AG10803 (cell line): ENCODE measurements at places on chromosomes 2 and 18.

- DNase-seq, result peak; percentile 57
Observed at GRCh38 chr2:67663776-67664175, 266.6 kb downstream of the ETAA1 start.

DNA sequence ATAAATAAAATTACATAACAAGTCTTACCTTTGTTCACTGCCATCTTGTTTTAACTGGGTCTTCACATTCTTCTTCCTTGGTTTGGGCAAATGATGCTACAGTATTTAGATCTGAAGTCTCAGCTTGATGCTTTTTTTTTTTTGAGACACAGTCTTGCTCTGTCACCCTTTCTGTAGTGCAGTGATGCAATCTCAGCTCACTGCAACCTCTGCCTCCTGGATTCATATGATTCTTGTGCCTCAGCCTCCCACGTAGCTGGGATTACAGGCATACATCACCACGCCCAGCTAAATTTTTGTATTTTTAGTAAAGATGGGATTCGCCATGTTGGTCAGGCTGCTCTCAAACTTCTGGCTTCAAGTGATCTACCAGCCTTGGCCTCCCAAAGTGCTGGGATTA, 53.2 kb upstream of the MAT2A start:
- peak; percentile 32 for DNase-seq

DNA sequence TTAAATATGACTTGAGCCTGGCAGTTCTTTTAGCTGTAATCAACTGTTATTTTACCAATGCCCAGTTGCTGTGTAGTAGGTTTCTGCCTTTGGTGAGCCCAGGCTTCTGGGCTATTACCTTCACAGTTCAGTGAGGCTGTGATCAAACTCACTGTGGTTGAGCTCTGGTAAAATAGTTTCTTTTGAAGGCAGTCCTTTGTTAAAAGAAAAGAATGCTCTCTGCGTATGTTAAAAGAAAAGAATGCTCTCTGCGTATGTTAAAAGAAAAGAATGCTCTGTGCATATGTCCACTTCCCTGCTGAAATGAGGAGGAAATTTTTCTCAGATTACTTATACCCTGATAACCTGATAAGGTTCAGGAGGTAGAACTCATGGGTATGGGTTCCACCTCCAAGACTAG, 244.3 kb downstream of the RNF144A start:
- no peak for DNase-seq

- peak; percentile 20 for DNase-seq
Observed at GRCh38 chr2:214649440-214650205, 159.9 kb downstream of the BARD1 start.

DNA sequence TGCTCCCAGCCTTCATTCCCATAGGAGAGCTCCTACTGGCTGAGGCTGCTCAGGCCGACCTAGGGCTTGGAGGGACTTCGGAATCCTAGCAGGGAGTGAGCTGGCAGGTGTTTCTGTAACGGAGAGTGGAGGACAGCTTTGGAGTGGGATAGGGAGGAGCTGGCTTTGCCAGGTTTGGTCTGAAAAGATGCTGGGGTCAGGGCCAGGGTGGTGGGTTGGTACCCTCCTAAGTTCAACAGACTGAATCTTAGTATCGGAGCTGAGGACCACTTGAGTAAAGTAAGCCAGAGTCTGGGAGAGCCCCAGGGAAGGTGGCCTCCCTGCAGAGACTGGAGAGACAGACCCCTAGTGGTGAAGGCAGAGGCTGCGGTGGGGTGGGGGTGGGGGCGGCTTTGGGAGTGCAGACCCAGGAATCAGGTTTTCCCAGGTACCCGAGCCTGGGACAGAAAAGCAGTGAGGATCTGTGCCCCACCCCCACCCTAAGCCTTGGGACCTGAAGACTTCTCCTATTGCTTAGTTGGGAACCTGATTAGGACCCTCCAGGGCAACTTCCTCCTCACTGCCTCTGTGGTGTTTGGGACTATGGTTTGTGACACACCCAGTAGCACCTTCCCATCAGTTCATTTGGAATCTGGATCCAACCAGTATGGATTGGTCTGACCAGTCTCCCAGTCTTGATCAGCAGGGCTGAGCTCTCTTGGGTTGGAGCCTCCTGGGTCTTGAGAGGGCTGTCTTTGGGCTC, 3.0 kb downstream of the CNNM4 start:
- DNase-seq, result no peak

DNA sequence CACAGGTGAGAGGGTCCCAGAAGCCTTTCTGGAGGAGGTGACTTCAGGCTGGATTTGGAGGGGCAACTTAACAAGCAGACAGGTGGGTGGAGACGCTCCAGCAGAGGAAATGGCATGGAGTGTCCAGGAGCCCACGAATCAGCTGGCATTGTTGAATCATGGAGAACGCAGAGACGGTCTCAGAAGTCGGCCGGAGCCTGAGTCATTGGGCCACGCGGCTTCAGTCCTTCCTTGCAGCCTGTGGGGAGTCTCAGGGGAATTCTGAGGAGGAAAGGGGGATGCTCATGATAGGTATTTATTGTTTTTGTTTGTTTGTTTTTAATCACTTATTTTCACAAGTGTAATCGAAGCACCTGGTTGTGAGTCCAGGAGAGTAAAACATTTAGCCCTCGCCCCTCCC, 184.6 kb upstream of the HDAC4 start:
- no peak for DNase-seq

DNA sequence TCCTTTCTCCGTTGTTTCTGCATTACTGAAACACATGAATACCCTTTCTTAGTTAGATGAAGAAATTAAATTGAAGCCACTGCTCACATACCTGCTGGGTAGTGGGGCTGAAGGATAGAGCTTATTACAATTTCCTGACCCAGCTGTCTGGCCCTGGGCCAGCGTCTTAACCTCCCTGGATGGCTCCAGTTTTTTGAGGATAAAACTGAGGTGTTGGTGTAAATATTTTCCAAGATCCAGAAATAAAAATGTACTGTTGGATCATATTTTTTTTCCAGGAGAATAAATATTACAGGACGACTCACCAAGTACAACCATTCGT, 3.5 kb downstream of the RNF144A start:
- DNase-seq, result no peak

DNA sequence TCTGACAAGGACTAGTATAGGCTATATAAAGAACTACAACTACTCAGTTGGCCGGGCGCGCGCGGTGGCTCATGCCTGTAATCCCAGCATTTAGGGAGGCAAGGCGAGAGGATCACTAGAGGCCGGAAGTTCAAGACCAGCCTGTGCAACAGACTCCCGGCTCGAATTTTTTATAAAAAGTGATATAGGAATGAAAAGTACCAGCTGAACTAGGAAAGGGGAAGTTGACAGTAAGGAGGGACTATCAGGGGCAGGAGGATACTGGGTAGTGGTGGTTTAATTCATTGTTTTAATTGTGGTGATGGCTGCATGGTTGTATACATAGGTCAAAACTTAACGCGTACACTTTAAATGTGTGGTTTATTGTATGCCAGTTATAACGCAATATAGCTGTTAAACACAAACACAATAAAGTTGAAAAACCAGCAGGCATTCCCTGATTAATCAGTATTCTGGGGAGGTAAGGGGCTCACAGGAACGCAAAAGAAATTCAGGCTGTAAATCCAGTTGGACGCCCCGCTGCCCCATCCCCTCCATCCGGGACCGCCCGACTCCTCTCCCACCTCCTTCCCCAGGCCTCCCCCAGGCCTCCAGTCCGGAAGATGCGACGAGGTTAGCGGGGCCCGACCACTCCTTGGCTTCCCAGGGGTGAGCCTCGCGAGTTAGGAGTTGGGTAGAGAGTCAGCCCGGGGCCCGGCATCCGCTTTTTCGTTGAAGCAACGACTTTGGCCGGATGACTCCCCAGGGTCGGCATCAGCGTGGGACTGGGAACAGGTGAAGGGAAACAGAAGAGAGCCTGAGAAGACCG, 746 bp upstream of the POLR1B start:
- DNase-seq, result peak; percentile 52

- DNase-seq, result no peak
Observed at GRCh38 chr2:47422016-47422415, 19.1 kb downstream of the MSH2 start.

GRCh38 chr2:225002656-225003045, 39.6 kb downstream of the DOCK10 start:
- no peak for DNase-seq

DNA sequence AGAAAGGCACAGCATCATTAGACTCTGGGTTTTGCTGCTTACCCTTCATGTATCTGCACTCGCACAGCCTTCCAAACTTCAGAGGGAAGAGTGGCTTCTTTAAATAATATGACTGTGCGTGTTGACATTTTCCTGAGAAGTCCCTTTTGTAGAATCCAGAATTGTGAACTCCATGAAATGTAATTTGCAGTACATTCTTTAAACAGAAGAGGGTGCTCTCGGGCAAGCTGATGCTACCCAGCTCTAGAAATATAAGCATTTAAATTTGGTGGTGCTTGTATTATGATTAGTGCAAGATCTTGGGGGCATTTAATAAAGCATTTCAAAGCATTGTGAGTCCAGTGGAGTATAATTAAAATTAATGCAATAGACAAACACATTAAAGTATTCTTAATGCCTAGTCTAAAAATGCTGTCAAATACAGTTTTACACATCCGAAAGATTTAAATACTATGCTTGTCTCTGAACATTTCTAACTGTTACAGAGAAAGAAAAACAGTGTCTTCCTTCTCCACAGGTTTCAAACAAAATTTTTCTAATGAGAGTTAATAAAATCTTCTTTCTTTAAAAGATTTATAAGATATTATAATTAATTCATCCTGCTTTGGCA, 17.3 kb upstream of the GTF2A1L start:
- DNase-seq, result peak; percentile 36

- DNase-seq, result no peak
Observed at GRCh38 chr2:106551417-106552130, 64.4 kb downstream of the CD8B2 start.

- DNase-seq, result no peak
Observed at GRCh38 chr2:69634196-69634821, 9.2 kb downstream of the AAK1 start.

DNA sequence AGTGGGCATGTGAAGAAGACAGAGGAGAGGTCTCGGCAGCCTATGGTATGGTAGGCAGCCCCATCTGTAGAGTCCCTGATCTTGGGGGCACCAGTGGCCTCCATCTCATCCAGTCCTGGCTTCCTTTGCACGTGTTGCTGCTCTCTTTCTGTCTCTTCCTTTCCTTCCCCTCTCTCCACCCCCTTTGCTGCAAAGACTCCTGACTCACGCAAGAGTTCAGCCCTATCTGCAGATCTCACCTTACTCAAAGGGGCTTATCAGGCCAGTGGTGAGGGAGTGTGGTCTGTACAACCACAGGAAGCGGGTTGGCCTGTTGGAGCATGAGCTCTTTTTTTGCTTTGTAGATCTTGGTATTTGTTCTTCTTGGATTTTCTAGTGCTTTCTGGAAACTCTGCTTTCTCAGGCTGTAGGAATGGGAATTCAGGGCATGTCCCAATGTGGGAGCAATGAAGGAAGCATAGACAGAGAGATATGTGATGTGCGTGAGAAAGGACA, 14.6 kb upstream of the NT5DC4 start:
- no peak for DNase-seq

DNA sequence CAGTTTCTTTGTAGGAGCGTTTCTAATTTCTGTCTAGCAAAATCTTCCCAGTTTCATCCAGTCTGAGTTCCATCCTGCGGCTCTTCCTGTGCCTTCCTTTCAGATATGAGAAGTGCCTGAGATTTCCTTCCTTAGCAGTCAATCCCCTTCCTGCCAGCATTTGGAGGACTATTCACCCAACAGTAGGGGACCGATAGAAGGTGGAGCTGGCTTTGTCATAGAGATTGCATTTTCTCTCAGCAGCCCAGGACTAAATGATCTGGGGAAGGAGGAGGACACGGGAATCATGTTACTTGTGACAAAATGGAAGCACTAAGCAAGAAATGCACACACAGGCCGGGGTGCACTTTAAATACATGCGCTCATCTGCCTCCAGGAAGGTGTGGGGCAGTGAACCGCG, 5.6 kb upstream of the SMIM21 start:
- no peak for DNase-seq

DNA sequence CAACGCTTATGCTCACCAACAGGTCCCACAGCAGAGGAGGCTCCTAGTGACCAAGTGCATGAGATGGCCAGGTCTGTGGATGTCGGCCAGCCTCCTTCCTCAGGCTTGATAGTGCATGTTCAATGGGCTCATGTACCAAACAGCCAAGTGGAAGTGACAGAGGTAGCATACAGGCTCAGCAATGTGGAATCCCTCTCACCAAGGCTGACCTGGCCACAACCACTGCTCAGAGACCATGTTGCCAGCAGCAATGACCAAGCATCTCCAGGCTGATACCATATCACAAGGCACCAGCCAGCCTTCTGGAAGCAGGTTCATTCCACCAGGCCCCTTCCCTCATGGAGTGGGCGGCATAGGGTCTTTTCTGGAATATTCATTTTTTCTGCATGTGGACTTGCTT, 61.5 kb downstream of the REEP1 start:
- DNase-seq, result no peak

DNA sequence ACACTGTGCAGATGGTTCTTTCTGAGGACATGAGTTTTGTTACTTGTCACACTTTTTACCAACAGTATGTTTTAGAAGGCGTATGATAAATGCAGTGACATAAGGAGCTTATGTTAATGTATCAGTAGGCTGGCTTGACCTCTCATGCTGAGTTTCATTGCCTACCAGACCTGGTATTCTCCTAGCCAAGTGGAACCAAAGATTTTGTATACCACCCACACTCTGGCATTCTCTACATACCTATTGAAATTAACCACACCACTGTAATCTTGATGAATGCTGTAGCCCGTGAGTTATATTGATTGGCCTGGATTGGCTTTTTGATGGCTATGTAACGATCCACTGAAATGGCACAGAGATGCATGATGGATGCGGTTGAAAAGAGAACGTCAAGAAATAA, 11.4 kb downstream of the HTR2B start:
- DNase-seq, result no peak

GRCh38 chr2:96809951-96810782, 5.9 kb upstream of the CNNM3 start:
- DNase-seq, result no peak

- DNase-seq, result no peak
Observed at GRCh38 chr2:59150217-59150849, 909.2 kb upstream of the FANCL start.

DNA sequence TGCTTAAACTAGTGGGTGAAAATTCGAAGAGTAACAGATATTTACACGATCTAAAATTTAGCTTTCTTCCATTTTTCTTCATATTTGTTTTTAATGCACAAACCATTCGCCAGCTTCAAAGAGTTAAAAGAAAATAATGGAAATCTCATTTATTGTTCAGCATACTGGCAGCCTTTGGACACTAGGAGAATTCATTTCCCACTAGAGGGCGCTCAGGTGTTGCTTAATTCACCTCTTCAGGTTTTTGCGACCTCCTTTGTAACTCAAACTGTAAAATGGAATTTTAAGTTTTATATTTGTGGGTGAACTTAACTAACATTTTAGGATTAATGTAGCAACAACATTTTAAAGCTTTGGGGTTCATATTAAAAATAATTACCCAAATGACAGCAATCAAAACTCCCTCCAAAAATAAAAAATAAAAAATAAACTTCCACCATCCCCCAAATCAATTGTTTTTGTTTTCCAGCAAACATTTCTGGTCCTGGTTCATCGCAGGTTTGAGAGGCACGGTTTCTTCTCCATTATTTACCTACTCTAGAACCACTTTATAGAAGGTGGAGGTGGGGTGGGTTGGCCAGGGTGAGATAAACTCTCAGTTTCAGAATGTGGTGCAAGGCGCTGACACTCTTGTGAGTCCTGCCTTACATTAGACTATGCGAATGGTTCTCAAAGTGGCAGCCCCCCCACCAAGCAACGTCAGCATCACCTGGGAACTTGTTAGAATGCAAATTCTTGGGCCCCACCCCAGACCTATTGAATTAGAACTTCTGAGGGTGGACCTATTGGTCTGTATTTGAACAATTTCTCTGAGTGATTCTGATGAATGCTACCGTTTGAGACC, 24.7 kb upstream of the PNPT1 start:
- DNase-seq, result peak; percentile 61

- no peak for DNase-seq
Observed at GRCh38 chr2:190271783-190272456, 47.7 kb downstream of the HIBCH start.
